ENCODE measurements at places on chromosomes 2 and 18.

- H3K27me3 ChIP-seq, result no peaks in the 10 kb centered on the region
- H3K27ac ChIP-seq, result no peak overlapping the region
Measured at GRCh38 chr2:84285056-84285747, 173.9 kb downstream of the SUCLG1 start.

GRCh38 chr2:225076125-225076524, 33.9 kb upstream of the DOCK10 start:
- no peaks in the 10 kb centered on the region for H3K4me1 ChIP-seq
- DNase-seq, result no peak

GRCh38 chr18:62420513-62421209, 95.6 kb downstream of the TNFRSF11A start:
- no peak overlapping the region for H3K27ac ChIP-seq
- H3K36me3 ChIP-seq, result no peaks in the 10 kb centered on the region
- H3K4me1 ChIP-seq, result no peaks in the 10 kb centered on the region
- DNase-seq, result no peak
- H3K4me3 ChIP-seq, result no peak overlapping the region
- no peaks in the 10 kb centered on the region for H3K27me3 ChIP-seq

- H3K36me3 ChIP-seq, result no peaks in the 10 kb centered on the region
- no peak overlapping the region for H3K27ac ChIP-seq
- no peak for DNase-seq
- no peaks in the 10 kb centered on the region for H3K27me3 ChIP-seq
Measured at GRCh38 chr2:170155723-170156253, 22.2 kb upstream of the MYO3B start.

DNA sequence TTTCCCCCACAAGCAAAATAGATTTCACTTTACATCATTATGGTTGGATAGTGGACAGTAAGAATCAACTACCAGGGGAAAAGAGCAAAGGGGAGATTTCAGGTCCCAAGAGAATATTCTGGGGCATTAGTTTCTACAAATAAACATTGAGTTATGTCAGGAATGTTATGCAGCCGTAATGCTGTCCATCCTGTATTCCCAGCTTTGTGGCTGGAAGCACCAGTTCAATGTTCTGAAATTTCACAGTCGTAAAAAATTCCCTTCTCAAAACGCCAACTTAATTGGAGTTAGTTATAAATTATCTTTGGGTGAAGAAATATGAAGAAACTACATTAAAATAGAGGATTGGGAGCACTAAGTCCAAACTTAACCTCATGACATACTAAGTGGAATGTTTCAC, 141.5 kb upstream of the FIGN start:
- H3K27me3 ChIP-seq, result no peaks in the 10 kb centered on the region
- peaks cover 8% of the 10 kb centered on the region for H3K4me1 ChIP-seq
- DNase-seq, result peak; percentile 53
- no peak overlapping the region for H3K4me3 ChIP-seq
- H3K27ac ChIP-seq, result peak overlapping the region; percentile 56
- no peaks in the 10 kb centered on the region for H3K36me3 ChIP-seq

DNA sequence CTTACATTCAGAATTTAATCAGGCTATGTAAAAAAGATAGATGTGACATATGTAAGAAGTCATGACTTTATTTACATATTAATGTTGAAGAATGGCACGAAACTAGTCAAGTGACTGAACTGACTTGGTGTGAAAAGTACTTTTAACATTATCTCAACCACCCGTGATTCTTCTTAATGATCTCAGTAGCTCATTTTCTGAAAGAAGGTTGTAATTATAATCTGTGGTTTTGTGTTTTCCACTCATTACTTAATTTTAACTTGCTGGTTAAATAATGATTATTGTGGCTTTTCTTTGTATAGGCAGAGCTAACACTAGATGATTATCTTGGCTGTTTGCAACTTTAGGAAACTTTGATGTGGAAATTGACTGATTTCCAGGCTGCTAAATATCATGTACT, 18.5 kb downstream of the KCNJ13 start:
- H3K27me3 ChIP-seq, result 0 out of 2 replicates have a peak, but pooled peaks cover 3% of the 10 kb centered on the region
- H3K4me3 ChIP-seq, result no peak overlapping the region
- no peaks in the 10 kb centered on the region for H3K4me1 ChIP-seq
- no peak for DNase-seq

- H3K27me3 ChIP-seq, result no peaks in the 10 kb centered on the region
- no peak overlapping the region for H3K4me3 ChIP-seq
- no peaks in the 10 kb centered on the region for H3K4me1 ChIP-seq
- no peak overlapping the region for H3K27ac ChIP-seq
- H3K36me3 ChIP-seq, result no peaks in the 10 kb centered on the region
- no peak for DNase-seq
Measured at GRCh38 chr2:36427790-36428243, 72.2 kb downstream of the CRIM1 start.

DNA sequence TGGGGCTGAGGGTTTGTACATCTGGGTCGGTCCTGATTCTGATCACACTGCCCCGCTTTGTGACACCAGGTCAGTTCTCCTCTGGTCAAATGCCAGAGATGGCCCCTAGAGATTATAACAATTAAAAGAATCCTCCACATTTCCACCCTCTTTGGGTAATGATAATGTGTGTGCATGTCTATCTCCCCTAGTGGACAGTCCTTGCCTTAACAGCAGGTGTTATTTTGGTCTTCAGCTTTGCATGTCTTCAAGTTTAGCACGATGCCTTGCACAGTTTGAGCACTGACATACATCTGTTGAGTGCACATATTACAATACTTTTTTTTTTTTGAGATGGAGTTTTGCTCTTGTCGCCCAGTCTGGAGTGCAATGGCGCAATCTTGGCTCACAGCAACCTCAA, 25.7 kb upstream of the COX7A2L start:
- DNase-seq, result no peak
- H3K27me3 ChIP-seq, result no peaks in the 10 kb centered on the region
- no peak overlapping the region for H3K27ac ChIP-seq
- H3K36me3 ChIP-seq, result no peaks in the 10 kb centered on the region
- H3K4me3 ChIP-seq, result no peak overlapping the region
- H3K4me1 ChIP-seq, result peaks cover 19% of the 10 kb centered on the region

GRCh38 chr2:101942851-101943250, 48.9 kb upstream of the IL1R2 start:
- H3K4me1 ChIP-seq, result peaks cover 9% of the 10 kb centered on the region
- no peaks in the 10 kb centered on the region for H3K27me3 ChIP-seq
- no peak overlapping the region for H3K27ac ChIP-seq
- H3K4me3 ChIP-seq, result no peak overlapping the region
- DNase-seq, result no peak
- no peaks in the 10 kb centered on the region for H3K36me3 ChIP-seq

DNA sequence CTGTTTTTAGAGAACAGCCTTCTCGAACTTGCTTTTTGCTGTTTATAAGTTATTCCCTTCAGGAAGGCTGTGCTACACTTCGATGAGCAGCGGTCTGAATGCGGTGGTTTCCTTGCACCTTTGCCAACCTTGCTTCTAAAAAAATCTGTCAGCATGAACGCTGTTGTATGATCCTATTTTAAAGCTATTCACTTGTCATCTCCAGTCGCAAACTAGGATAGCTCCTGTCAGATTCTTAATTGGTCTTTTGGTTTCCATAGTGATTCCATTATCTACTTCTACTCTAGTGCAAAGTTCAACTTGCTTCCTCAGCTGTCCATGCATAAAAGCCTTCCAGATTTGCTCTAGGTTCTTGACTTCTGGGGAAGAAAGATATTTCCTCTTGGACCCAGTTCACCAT, 76.3 kb upstream of the GALNT3 start:
- DNase-seq, result no peak
- peaks cover 2% of the 10 kb centered on the region for H3K36me3 ChIP-seq
- H3K4me1 ChIP-seq, result no peaks in the 10 kb centered on the region
- H3K27ac ChIP-seq, result no peak overlapping the region

DNA sequence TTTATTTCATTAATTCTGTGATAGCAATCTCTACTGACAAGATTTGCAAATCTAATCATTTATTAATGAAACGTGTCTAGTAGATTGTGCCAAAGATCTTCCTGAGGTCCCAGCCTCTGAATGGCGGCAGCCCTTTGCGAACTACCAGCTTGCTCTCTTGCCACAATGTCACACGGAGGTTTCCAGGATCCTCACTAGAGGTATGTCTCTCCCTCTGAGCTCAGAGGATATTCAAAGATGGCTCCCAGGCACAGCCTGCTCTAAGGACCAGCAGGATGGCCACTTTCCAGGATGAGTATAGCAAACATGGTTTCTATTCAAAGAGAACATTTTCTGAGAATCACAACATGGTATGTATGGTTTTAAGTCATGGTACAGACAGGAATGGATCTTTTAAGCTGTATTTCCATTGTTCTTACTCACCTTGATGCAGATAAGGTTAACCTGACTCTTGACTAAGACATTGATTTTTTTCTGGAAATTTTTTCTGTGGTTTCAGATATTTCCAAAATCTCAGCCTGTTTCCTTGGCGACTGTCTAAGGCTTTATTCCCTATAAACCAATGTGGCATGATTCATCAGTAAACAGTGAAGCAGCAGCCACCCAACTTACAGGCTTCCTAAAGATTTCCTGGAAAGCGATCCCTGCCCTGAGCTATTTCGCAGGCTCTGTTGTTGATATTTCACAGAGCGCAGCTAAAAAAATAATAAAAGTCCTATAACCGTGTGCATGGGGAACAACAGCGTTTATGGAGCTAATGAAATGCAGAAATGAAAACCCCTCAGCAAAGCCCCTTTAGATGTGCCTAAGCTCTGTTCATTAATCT, 54.1 kb upstream of the KLF7 start:
- H3K36me3 ChIP-seq, result no peaks in the 10 kb centered on the region
- H3K4me3 ChIP-seq, result no peak overlapping the region
- H3K27me3 ChIP-seq, result no peaks in the 10 kb centered on the region
- H3K4me1 ChIP-seq, result peaks cover 8% of the 10 kb centered on the region
- no peak overlapping the region for H3K27ac ChIP-seq

- H3K27ac ChIP-seq, result no peak overlapping the region
- H3K27me3 ChIP-seq, result no peaks in the 10 kb centered on the region
- H3K4me3 ChIP-seq, result no peak overlapping the region
- DNase-seq, result no peak
Measured at GRCh38 chr2:222652491-222653255, 3.2 kb downstream of the FARSB start.

DNA sequence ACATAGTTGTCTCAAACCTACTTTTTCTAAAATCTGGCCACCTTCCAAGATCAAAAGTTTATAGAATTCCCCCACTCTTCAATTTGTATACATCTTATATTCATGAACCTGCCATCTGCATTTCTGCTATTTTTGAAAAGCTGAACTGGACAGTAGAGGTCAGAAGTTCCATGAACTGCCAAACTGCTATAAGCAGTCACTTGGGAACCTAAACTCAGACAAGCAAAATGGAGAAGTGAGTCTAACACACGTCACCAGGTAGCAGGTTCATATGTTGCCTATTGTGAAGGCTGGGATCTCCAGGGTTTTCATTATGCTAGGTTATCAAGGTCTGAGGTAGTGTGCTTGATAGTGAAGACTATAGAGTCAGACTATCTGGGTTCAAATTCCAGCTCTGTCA, 2.0 kb upstream of the MYO1B start:
- no peaks in the 10 kb centered on the region for H3K27me3 ChIP-seq
- no peak overlapping the region for H3K4me3 ChIP-seq
- H3K36me3 ChIP-seq, result no peaks in the 10 kb centered on the region
- no peak for DNase-seq

GRCh38 chr2:192035731-192036442, 158.8 kb downstream of the TMEFF2 start:
- no peak overlapping the region for H3K27ac ChIP-seq
- H3K36me3 ChIP-seq, result no peaks in the 10 kb centered on the region
- no peaks in the 10 kb centered on the region for H3K4me1 ChIP-seq
- H3K27me3 ChIP-seq, result no peaks in the 10 kb centered on the region
- DNase-seq, result peak; percentile 31

DNA sequence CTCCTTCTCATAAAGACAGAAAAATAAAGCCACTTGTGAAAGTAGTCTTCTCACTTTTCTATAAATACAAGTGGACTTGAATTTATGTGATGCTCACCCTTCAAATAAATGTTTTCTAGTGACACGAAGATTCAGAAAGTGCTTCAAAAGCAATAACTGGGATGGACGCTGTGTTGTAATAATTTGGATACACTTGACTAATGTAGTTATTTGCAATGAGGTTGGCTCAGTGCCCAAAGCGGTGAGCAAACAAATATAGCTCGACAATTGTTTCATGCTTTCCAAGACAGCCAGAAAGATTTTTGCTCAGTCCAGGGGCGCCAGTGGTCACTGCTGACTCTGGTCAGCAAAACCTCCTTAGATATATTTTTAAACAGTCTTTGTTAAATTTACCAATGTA, 278.6 kb upstream of the KLHL14 start:
- H3K4me3 ChIP-seq, result no peak overlapping the region
- H3K36me3 ChIP-seq, result no peaks in the 10 kb centered on the region
- DNase-seq, result peak; percentile 24

- no peaks in the 10 kb centered on the region for H3K4me1 ChIP-seq
- no peak overlapping the region for H3K4me3 ChIP-seq
- no peak for DNase-seq
- no peaks in the 10 kb centered on the region for H3K36me3 ChIP-seq
- no peaks in the 10 kb centered on the region for H3K27me3 ChIP-seq
Measured at GRCh38 chr2:235533616-235534385, 40.0 kb downstream of the AGAP1 start.

DNA sequence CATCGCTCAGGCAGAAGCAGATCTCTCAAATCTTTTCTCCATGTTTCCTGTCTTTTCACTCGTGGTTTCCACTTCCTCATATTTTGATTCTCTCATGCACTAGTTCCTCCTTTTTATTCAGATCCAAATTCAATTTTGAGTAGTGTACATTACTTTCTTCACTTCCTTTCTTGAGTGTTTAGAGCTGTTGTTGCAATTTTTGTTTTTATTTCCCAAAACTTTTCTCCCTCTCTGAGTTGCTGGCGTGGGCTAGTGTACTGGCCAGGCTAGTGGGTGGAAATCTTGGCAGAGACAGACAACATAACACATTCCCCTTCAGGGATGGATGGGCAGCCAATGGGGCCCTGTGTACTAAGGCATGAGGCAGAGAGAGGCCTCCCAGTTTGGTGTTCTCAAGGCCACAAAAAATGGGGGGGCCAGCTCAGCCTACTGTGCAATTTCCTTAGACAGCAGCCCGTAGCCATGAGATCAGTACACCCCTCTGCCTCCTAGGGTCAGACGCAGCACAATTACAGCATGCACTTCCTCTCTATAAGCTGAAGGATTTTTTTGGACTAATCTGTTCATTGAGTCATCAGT, 145.1 kb upstream of the PID1 start:
- H3K27ac ChIP-seq, result no peak overlapping the region
- no peaks in the 10 kb centered on the region for H3K4me1 ChIP-seq
- no peaks in the 10 kb centered on the region for H3K36me3 ChIP-seq
- H3K4me3 ChIP-seq, result no peak overlapping the region

Data from SJCRH30 (cell line).